T47D (cell line): ENCODE measurements at places on chromosomes 5 and 9.

- no peak for DNase-seq
These were observed 5.4 kb upstream of the MYORG start for GRCh38 chr9:34382054-34382453.

GRCh38 chr5:89457411-89458331 lies 574.7 kb upstream of the MEF2C start:
- no peak for DNase-seq

DNA sequence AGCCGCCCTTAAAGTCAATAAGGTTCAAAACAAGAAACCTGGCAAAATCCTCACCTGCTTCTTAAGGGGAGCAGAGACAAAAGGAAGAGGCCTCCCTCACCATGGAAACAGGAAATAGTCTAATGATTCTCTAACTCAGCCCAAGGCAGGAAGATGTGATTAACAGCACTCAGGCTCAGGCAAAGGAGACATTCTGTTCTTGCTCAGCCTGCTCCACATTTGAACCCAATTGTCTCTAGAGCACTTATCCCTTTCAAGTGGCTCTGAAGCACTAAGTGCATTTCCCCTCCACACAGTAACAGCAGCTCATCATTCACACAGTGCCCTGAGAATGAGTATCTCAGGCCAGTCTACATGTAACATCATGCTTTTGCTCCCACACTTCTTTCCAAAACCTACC lies 72.3 kb downstream of the NIPSNAP3B start:
- DNase-seq = no peak

DNA sequence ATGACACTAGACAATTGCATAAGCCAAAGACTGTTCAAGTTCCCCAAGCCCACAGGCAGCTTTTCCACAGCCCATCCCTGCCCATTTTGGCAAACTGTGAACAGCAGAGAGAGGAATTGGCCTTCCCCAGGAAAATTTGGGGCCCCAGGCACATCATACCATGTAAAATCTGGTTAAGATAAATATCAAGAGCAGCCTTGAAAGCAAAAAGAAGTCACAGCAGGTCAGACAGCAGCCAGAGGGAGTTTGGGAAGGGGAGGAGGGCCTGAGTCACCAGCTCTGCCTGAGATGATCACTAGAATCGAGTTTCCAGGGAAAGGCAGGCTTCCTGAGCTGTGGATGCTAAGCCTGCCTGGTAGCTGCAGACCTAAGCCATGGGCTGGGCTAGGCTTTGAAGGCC lies 179.2 kb downstream of the RFK start:
- DNase-seq = no peak

- DNase-seq = no peak
These were observed 302.9 kb upstream of the PAPPA start for GRCh38 chr9:115850548-115851304.

GRCh38 chr5:133049726-133050048 lies 2.1 kb upstream of the HSPA4 start:
- peak; percentile 75 for DNase-seq

- no peak for DNase-seq
These were observed 44.1 kb upstream of the SHISAL2B start for GRCh38 chr5:64646169-64646568.

- no peak for DNase-seq
These were observed 43.3 kb upstream of the SSBP2 start for GRCh38 chr5:81794226-81794625.

GRCh38 chr9:129078691-129079503 lies 2.0 kb upstream of the DOLPP1 start:
- DNase-seq = no peak

GRCh38 chr9:127360250-127360649 lies 36.7 kb upstream of the SLC2A8 start:
- DNase-seq = no peak

DNA sequence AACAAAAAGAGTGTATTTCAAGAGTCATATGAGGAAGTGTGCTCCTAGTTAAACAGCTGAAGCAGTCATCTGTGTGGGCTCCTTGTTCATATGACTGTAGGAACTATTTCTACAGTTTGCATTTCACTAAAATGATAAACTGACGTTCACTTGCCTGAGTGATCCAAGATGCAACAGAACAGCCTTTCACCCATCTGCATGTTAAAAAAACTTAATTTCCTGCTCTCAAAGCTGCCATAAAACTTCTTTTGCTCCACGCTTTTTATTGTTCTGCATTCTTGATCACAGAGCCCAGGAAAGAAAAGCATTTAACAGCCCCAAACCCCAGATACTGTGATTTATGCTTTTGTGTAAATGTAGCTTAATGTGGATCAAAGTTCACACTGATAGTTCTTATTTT lies 43.9 kb downstream of the ZNF608 start:
- no peak for DNase-seq

DNA sequence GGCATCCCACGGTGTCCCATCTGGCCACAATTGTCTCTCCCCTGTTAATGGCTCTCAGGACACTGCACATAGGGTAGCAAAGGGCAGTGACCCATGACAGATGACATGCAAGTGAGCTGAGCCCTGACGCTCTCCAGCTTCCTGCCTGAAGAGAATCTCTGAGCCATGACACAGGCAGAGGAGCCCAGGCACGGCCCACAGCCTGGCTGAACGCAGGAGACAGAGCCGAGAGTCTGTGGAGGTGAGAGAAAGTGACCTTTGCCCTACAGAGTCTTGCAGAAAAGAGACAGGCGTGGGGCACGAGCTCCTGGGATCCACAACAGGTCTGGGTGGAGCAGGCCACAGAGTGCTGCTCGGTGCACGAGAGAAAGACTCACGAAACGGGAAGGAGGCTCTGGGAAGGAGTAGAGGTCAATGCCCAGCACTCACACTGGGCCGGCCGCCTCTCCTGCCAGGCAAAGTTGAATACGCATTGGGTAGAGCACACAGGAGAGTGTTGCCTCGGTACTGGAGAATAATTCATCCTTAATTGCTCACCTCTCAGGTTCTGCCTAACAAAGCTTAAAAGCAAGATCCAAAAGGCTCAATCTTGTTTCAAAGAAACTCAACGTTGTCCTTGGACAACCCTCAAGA lies 90.3 kb downstream of the MRPL36 start:
- no peak for DNase-seq

- DNase-seq = no peak
These were observed 72.5 kb upstream of the SMIM23 start for GRCh38 chr5:171713152-171713551.

GRCh38 chr5:151483176-151483575 lies 35.8 kb downstream of the SLC36A1 start:
- DNase-seq = no peak

- no peak for DNase-seq
These were observed 974.0 kb upstream of the CDH10 start for GRCh38 chr5:25618821-25619220.

DNA sequence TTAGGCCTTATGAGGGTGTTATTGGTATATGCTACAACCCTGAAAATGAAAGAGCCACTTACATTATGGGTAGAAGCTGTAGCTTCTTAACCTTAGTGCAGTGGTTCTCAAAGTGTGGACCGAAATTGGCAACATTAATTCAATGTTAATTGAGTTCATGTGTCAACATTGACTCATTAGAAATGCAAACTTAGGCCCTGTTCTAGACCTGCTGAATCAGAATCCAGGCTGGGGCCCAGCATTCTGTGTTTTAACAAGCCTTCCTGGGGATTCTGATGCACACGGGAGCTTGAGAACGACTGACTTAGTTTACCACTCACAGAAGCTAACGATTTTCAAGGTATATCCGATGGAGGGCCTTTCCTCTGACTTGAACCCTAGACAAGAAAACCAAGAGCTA lies 7.3 kb downstream of the VLDLR start:
- DNase-seq = no peak

DNA sequence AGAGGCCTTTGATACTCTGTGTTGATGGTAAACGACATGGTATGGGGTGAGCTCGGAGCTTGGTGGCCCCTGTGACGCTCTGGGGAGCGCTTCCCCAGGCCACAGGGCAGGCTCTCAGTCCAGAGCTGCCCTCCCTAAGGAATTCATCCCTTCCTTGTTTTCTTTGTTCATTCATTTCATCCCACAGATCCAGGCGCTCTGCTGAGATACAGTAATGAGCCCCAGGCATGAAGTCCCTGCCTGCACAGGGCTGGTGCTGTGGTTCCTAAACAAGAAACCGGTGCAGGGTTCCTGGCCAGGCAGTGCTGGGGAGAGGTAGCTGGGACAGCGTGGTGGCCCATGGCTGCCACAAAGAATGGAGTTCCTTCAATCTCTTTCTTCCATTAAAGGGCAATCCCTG lies 14.4 kb downstream of the NEK6 start:
- no peak for DNase-seq

DNA sequence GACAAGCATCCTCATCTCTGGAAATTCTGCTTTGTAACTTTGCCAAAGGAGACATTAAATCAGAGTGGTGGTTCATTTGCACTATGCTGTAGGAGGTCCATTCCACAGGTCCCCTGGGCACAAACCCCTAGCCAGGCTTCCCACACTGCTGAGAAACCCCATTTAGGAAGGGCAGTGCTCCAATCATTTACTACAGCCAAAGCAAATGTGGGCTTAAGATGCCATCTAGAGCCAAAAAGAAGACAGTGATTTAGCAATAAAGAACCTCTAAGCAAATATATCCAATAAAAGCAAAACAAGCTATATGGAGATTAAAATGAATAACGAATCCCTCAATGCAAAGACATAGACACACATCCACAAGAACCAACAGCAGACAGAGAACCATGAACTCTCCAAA lies 129.0 kb upstream of the ALDH1B1 start:
- DNase-seq = peak; percentile 69
